ENCODE measurements at places on chromosomes 3 and 15. TPM values are rescaled to one million over a fixed set of nuclear protein-coding genes. Genes with fewer than 3 reads are reported as not detected.

SLC30A4 gene
- 1.6 TPM for total RNA-seq

TRPM1 gene
- not detected for total RNA-seq

CACNA1D gene
- 1.2 TPM for total RNA-seq

TICRR gene
- total RNA-seq, result 14.0 TPM

MAGEL2 gene
- total RNA-seq, result not detected

C3orf22 gene
- total RNA-seq, result not detected

FSIP1 gene
- 1.1 TPM for total RNA-seq

RTP1 gene
- not detected for total RNA-seq

ECE2 gene
- total RNA-seq, result not detected

CLDN18 gene
- not detected for total RNA-seq

ANP32A gene
- 289 TPM for total RNA-seq

GP9 gene
- not detected for total RNA-seq

UBA3 gene
- total RNA-seq, result 24.1 TPM

ACY1 gene
- total RNA-seq, result 27.0 TPM

EAF2 gene
- 2.2 TPM for total RNA-seq

UBA7 gene
- total RNA-seq, result 0.31 TPM

SNRPA1 gene
- total RNA-seq, result 111 TPM

IGF2BP2 gene
- 10.2 TPM for total RNA-seq

EPHA3 gene
- total RNA-seq, result not detected

UNC13C gene
- total RNA-seq, result not detected

WDR76 gene
- total RNA-seq, result 11.7 TPM

SLCO3A1 gene
- 24.7 TPM for total RNA-seq

STARD9 gene
- 1.4 TPM for total RNA-seq

ITGA11 gene
- total RNA-seq, result 5.3 TPM

C3orf85 gene
- total RNA-seq, result not detected

CYP1A1 gene
- total RNA-seq, result 2.0 TPM

CNTN6 gene
- total RNA-seq, result not detected

FETUB gene
- total RNA-seq, result 0.05 TPM

ARL14 gene
- 1.1 TPM for total RNA-seq

ZXDC gene
- 7.6 TPM for total RNA-seq

PLA2G4B gene
- 1.8 TPM for total RNA-seq

SI gene
- not detected for total RNA-seq

FGF12 gene
- 0.61 TPM for total RNA-seq

SUSD5 gene
- total RNA-seq, result 4.1 TPM

GABRG3 gene
- total RNA-seq, result not detected

ROPN1 gene
- not detected for total RNA-seq

SNTN gene
- total RNA-seq, result not detected

ADGRG7 gene
- not detected for total RNA-seq

PIERCE2 gene
- total RNA-seq, result 5.4 TPM

KLF15 gene
- total RNA-seq, result 0.12 TPM

GPR62 gene
- total RNA-seq, result not detected

ALDH1A2 gene
- 0.19 TPM for total RNA-seq

SLMAP gene
- 24.6 TPM for total RNA-seq

HYAL2 gene
- 27.5 TPM for total RNA-seq

DUOXA2 gene
- total RNA-seq, result not detected

ABHD10 gene
- total RNA-seq, result 20.5 TPM

IQCF6 gene
- total RNA-seq, result not detected

NMNAT3 gene
- 1.4 TPM for total RNA-seq

GOLGA6L7 gene
- not detected for total RNA-seq

GUCA1C gene
- not detected for total RNA-seq

SEMA3B gene
- total RNA-seq, result 9.3 TPM

MESP1 gene
- 7.2 TPM for total RNA-seq

NDUFB4 gene
- 219 TPM for total RNA-seq

REC114 gene
- not detected for total RNA-seq
